Fibroblast of gingiva (primary cell): ENCODE measurements at places on chromosomes 7 and 10.
A peak's percentile ranks its signal among the peaks of the same experiment; 100 is the strongest.

DNA sequence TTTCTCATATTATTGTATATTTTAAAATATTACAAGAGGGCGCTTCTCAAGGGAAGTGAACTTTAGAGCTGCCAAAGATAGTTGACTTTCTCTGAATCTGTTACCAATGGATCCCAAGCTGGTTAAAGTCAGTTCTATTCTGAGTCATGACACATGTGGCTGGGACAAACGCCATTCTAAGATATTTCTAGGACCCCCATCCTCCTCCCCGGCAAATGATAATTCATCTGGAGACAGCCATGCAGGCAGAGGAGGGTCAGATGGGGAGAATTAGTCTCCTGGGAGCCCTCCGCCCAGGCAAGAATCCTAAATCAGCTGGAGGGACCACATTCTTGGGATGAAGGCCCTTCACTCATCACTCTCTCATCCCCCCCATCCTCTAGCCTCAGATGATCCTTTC is 187.7 kb downstream of the GFRA1 start:
- DNase-seq, result no peak

DNA sequence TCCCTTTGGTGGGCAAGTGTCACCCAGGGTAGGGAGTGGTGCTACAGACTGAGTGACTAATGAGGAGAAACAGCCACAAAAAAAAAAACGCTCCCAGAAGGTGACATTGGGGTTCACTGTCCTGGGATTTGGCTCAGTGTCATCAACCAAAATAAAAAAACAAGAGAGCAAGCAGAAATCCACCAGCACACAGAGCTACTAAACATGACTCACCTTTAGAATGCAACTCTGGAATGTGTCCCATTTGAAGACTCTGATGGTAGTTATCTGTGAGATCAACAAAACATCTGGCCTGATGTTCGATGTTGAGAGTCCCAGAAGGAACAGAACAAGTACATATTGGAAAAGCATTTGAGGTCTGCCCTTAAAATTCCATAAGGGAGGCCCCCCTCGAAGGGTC is 200.3 kb upstream of the LYZL2 start:
- peak; percentile 41 for DNase-seq

DNA sequence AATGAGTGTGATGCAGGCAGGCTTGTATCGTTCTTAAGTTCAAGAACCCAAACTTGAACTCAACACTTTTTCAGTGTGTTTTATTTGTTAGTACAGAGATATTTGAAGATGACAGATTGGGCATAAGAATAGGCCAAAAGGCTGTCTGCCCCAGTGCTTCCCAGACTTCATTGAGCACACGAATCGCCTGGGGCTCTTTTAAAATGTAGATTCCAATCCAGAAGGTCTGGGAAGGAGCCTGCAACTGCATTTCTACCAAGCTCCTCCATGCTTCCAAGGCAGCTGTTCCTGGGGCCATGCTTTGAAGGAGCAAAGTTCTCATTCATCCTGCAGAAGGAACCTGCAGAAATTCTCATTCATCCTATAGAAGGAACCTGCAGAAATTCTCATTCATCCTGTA is 114.5 kb upstream of the INSYN2A start:
- no peak for DNase-seq

GRCh38 chr7:79300573-79300972 is 152.9 kb downstream of the MAGI2 start:
- DNase-seq, result no peak

DNA sequence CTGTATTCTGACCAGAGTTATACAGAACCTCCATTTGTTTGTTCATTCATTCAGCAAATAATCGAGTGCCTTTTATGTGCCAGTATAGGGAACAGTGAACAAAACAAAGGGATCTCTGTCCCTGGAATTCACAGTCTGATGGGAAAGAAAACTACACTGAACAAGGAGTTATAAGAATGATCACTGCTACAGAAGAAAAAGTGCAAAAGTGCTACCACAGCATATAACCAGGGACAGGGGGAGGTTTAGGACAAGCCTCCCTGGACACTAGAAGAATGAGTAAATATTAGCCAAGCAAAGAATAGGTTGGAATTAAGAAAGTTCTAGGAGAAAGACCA is 4.2 kb downstream of the CLDN12 start:
- DNase-seq, result no peak

- DNase-seq, result no peak
Observed at GRCh38 chr10:58972576-58973234, 203.7 kb upstream of the PHYHIPL start.

GRCh38 chr10:131885391-131886165 is 15.2 kb upstream of the PPP2R2D start:
- peak; percentile 40 for DNase-seq

DNA sequence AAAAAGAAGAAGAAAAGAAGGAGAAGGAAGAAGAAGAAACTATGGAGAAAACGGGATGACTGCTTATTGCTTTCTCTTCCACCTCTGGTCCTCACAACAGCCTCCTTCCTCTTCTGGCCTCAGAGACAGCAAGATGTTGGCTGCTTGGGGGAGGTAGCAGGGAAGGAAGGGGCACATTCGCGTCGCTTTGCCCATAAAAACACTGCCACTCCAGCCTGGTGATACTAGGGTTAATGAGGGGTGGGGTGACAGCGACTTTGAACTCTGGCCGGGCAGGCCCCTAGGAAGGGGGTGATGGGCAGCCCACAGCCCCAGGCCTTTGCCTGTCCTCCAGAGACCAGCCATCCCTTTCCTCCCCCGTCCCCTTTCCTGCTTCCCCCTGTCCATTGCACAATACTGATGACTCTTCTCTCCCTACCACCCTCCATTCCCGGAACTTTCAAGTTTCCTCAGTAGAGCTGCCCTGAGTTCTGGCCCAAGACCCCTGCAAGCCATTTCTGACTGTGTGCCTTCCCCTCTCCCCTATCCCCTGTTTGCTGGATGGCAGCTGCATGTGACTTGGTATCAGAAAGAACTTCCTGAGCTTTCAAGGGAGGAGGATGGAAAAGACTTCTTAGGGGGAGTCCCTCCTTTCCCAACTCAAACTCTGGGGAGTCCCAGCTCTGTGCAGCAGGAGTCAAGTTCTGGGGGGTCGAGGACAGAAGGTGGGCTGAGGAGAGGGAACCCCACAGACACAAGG is 2.2 kb upstream of the CUEDC2 start:
- DNase-seq, result peak; percentile 60

DNA sequence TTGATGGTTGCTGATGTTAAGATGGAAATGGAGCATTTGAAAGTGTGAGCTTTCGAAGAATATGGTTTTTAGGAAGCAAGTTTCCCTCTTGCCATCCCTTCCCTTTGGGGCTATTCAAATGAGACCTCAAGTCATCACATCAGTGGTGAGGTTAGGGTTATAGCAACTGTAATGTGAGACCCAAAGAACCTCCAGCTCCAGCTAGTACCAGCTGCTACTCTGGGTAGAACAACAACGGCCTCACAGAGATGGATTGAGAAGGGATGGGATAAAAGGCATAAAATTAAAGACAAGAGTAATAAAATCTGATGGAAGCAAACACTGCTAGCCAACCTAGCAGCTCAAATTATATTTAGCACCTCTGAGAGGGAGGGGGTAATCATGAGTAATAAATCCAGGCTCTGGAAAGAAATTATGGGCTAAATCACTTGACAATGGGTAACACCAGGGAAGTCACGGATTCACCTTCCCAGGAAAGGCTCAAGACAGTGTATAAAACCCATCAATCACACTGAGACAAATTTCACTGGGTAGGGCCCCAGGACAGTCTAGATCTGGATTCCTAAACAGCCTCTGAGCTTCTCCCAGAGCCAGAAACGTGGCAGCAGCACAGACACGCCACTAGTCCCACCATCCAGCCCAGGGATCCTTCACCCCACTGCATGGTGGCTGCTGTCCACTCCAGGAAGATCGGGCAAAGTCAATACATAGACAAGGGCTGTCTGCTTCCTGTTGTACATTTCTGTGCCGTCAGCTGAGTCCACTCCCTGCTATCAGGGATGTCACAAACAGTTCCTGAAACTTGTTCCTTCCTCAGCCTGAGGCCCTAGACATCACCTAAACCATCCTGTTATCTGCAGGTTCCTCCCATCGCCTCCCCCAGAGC is 151.1 kb downstream of the GFRA1 start:
- DNase-seq, result no peak

DNA sequence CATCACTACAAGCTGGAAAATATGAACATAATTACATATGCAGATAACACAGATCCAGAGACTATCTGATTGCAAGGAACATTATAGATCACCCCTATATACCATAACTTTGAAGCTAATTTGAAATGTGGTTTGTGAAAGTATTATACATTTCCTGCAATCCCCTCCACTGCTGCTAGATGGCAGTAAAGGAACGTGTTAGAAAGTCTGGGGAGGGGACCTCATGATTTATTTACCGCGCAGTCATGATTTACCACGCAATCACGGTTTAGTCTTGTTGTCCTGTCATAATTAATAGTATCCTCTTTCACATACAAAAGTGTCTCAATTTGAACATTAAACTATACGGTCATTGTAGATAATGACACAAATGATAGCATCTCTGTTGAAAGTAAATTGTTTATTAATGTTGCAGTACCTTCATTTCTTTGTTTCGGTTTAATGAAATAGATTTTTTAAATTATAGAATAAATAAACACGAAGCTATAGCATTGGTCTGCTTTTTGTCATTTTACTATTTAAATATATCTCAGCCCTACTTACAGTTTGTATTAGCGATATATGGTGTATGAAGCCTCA is 145.3 kb upstream of the PRSS1 start:
- DNase-seq, result peak; percentile 72

GRCh38 chr7:96331233-96331632 is 9.3 kb upstream of the SLC25A13 start:
- DNase-seq, result no peak

GRCh38 chr7:27109466-27110185 is 7.1 kb upstream of the HOXA2 start:
- DNase-seq, result no peak

DNA sequence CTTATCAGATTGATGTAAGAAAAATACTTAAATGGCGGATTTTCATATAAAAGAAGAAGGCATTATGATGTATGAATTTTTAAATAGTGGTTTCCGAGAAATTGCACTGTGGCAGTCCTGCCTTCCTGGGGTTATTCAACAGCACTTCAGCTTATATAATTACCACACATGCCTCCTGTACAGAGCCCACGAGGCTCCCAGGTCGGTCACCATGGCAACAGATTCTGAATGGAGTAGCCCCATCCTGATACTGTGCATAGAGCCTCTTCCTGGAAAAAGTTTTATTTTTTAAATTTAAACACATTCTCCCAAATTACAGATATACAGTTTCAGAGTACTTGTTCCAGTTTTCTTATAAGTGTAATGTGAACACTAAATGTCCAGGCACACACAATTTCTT is 15.9 kb upstream of the ASB4 start:
- DNase-seq, result no peak
